ENCODE measurements at places on chromosomes 3 and 15. TPM values are rescaled to one million over a fixed set of nuclear protein-coding genes. Genes with fewer than 3 reads are reported as not detected.
A peak's percentile ranks its signal among the peaks of the same experiment; 100 is the strongest.

Gene LEKR1
- total RNA-seq, result 4.1 TPM

Gene SLC24A5
- total RNA-seq, result not detected

Gene ANKRD63
- not detected for total RNA-seq

Gene GASK1A
- 2.3 TPM for total RNA-seq

Gene NDN
- total RNA-seq, result 46.9 TPM

Gene PSMA4
- total RNA-seq, result 221 TPM

Gene ZNF860
- total RNA-seq, result 2.2 TPM

Gene LSAMP
- 20.7 TPM for total RNA-seq

Gene SAMMSON
- total RNA-seq, result 0.17 TPM

Gene CYP8B1
- total RNA-seq, result not detected

Gene CCR8
- not detected for total RNA-seq

- peak; percentile 35 for DNase-seq
- H3K27me3 ChIP-seq, result peaks cover 11% of the 10 kb centered on the region
- peaks cover 12% of the 10 kb centered on the region for H3K4me1 ChIP-seq
- H3K36me3 ChIP-seq, result no peaks in the 10 kb centered on the region
- H3K27ac ChIP-seq, result no peak overlapping the region
- H3K4me3 ChIP-seq, result no peak overlapping the region
These were observed 9.8 kb downstream of the CTXND1 start for GRCh38 chr15:80242132-80242769.

DNA sequence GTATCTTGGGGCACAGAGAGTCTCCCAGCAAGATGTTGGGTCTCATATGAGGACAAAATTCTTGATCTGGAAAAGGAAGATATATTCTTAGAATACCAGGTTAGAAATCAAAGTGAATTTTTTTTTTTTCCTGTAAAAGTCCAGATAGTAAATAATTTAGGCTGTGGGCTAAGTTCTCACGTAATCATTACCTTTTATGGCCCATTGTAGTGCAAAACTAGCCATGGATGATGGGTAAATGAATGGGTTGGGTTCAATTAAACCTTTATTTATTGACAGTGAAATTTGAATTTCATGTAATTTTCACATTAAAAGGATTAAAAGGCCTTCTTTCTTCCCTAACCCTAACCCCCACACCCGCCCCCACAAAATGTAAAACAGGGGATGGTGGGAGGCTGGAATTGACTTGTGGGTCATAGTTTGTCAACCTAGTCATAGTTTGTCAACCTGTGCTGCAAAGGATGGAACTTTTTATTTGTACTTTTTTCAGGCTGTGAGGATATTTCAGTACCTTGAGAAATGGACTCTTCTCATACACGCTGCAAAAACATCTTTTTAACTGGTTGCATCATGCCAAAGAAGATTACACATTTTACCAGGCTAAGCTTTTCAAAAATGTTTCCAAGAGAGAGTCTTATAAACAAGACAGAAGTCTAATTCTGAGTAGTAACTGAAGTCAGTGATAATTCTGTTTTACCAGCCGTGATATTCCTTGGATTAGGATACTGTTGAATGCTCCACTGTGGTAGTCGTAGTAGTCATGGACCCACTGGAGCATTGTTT is 138.8 kb downstream of the AKAP13 start:
- no peak overlapping the region for H3K27ac ChIP-seq
- no peak overlapping the region for H3K4me3 ChIP-seq
- no peak for DNase-seq

GRCh38 chr15:69311319-69311721 is 12.6 kb downstream of the PAQR5 start:
- no peak for DNase-seq
- peaks cover 12% of the 10 kb centered on the region for H3K4me1 ChIP-seq

GRCh38 chr3:171770689-171771620 is 39.3 kb downstream of the PLD1 start:
- peaks cover 46% of the 10 kb centered on the region for H3K4me1 ChIP-seq
- H3K27ac ChIP-seq, result peak overlapping the region; percentile 98
- no peak for DNase-seq
- H3K4me3 ChIP-seq, result peak overlapping the region; percentile 90
- H3K27me3 ChIP-seq, result no peaks in the 10 kb centered on the region
- H3K36me3 ChIP-seq, result no peaks in the 10 kb centered on the region

- no peak for DNase-seq
- no peak overlapping the region for H3K4me3 ChIP-seq
- H3K27ac ChIP-seq, result no peak overlapping the region
- H3K4me1 ChIP-seq, result peaks cover 1% of the 10 kb centered on the region
- peaks cover 57% of the 10 kb centered on the region for H3K27me3 ChIP-seq
- H3K36me3 ChIP-seq, result no peaks in the 10 kb centered on the region
These were observed 23.1 kb downstream of the CCDC33 start for GRCh38 chr15:74259292-74259648.

DNA sequence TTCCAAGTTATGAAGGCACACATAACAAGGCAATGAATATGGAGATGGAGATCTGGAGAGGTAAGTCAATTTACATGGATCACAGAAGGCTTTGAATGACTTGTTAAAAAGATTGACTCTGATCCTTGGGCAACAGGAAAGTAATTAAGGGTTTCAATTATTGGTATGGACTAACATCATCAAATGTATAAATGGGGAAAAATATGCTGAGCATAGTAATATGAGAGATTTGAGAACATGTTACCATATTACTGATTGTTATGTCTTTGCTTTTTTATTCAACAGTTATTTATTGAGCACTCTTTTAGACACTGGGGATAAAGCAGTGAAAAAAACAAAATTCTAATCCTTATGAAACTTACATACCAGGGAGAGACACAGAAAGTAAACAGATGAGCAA is 238.5 kb upstream of the ROBO1 start:
- no peaks in the 10 kb centered on the region for H3K4me1 ChIP-seq
- no peak for DNase-seq
- H3K4me3 ChIP-seq, result no peak overlapping the region
- no peaks in the 10 kb centered on the region for H3K36me3 ChIP-seq

DNA sequence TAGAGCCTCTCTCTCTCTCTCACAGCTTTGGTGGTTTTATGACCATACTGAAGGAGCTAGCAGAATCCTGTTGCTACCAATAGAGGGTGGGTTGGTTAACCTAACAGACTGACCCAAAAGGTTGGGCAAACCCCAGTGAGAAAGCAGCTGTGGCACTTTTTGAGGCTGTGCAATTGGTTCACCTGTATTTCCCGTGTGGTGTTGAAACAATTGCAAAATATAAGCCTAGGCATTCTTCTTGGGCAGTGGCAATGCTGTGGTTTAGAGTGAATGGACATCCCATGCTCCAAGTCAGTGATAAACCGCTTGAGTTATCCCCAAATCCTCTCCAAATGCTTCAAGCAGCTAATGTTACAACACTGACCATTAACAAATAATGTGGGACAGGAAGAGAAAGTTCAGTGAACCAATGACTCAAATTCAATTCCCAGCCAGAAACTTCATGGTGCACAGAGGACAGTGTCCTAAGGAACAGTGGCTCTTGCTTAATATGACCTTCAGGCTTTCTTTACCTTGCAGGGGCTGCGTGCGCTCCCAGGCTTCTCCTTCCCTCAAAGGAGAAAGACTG is 261.9 kb upstream of the ICE2 start:
- no peak overlapping the region for H3K27ac ChIP-seq
- no peak for DNase-seq
- H3K4me1 ChIP-seq, result no peaks in the 10 kb centered on the region
- peaks cover 5% of the 10 kb centered on the region for H3K27me3 ChIP-seq

GRCh38 chr3:169954142-169954756 is 12.4 kb upstream of the SEC62 start:
- peaks cover 1% of the 10 kb centered on the region for H3K4me1 ChIP-seq
- DNase-seq, result no peak
- H3K4me3 ChIP-seq, result no peak overlapping the region
- H3K36me3 ChIP-seq, result no peaks in the 10 kb centered on the region
- no peak overlapping the region for H3K27ac ChIP-seq

DNA sequence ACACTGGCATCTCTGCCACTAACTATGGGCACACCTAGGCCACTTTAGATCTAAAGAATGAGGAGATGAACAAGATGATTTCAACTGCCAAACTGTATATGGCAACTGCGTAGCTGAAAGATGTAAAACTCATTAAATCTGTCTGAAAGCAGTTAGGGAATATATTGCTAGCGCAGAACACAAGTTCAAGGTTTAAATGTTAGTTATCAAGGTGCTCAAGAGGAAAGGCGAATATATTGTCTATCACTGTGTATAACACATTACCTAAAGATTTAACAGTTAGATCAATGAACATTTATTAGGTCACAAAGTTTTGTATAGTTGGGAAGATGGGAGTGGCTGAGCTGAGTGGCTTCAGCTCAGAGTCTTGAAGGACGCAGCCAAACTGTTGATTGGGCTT is 33.9 kb upstream of the PSMD6 start:
- H3K27ac ChIP-seq, result no peak overlapping the region
- H3K4me1 ChIP-seq, result peaks cover 1% of the 10 kb centered on the region
- no peak overlapping the region for H3K4me3 ChIP-seq
- H3K36me3 ChIP-seq, result no peaks in the 10 kb centered on the region

GRCh38 chr15:95734422-95735316 is 595.8 kb upstream of the NR2F2 start:
- DNase-seq, result no peak
- H3K27ac ChIP-seq, result no peak overlapping the region
- H3K4me1 ChIP-seq, result no peaks in the 10 kb centered on the region
- H3K4me3 ChIP-seq, result no peak overlapping the region

DNA sequence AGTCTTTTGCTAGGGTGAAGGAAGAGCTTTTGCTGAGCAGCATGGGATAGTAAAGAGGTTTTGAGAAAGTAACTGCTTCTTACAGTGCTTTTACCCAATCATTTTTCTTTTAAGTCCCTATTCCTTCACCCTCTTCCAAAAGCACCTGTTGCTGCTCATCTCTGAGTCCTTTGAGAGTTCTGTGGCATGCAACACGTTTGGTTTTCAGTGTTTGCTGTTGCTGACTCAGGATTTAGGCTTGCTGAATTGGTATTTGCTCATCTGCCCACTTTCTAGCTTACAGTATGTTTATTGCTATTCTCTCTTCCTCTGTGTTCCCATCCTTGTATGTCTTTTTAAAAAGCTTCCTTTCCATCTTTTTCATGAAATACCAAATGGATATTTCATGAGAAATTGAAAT is 55.9 kb upstream of the THRB start:
- H3K27ac ChIP-seq, result no peak overlapping the region
- peaks cover 1% of the 10 kb centered on the region for H3K4me1 ChIP-seq
- DNase-seq, result no peak
- peaks cover 2% of the 10 kb centered on the region for H3K27me3 ChIP-seq
- H3K36me3 ChIP-seq, result no peaks in the 10 kb centered on the region

DNA sequence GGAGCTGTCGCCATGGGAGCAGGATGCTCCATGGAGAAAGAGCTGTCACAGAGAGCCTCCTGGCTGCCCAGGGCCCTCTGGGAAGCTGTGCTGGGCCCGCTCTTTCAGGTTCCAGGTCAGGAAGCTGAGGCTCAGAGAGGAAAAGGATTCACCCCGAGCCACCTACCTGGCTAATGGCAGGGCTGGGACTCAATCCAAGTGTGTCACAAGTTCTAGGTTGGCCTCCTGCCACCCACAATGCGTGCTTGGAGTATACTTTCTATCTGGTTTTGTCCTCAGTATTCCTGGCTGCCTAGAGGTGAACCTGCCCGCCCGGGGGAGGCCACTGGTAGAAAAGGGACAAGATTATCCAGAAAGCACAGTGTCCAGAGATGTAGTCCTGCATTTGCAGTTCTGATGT is 23.6 kb downstream of the FAH start:
- no peak overlapping the region for H3K4me3 ChIP-seq
- H3K27ac ChIP-seq, result no peak overlapping the region

- H3K27ac ChIP-seq, result no peak overlapping the region
- no peak overlapping the region for H3K4me3 ChIP-seq
- peaks cover 9% of the 10 kb centered on the region for H3K27me3 ChIP-seq
- DNase-seq, result no peak
- H3K36me3 ChIP-seq, result no peaks in the 10 kb centered on the region
These were observed 109.2 kb downstream of the TMEM266 start for GRCh38 chr15:76169018-76169417.

- H3K4me1 ChIP-seq, result peaks cover 28% of the 10 kb centered on the region
- peaks cover 1% of the 10 kb centered on the region for H3K36me3 ChIP-seq
- H3K27me3 ChIP-seq, result peaks cover 3% of the 10 kb centered on the region
- peak; percentile 92 for DNase-seq
- H3K27ac ChIP-seq, result peak overlapping the region; percentile 3
These were observed 8.9 kb upstream of the RTP3 start for GRCh38 chr3:46488735-46489361.

- peaks cover 36% of the 10 kb centered on the region for H3K27me3 ChIP-seq
- no peaks in the 10 kb centered on the region for H3K4me1 ChIP-seq
- H3K4me3 ChIP-seq, result no peak overlapping the region
- no peaks in the 10 kb centered on the region for H3K36me3 ChIP-seq
- DNase-seq, result peak; percentile 11
These were observed 69.7 kb downstream of the USF3 start for GRCh38 chr3:113626503-113627371.

GRCh38 chr3:107106316-107106715 is 270.9 kb upstream of the CCDC54 start:
- no peaks in the 10 kb centered on the region for H3K4me1 ChIP-seq
- no peak overlapping the region for H3K27ac ChIP-seq
- H3K4me3 ChIP-seq, result no peak overlapping the region
- no peak for DNase-seq

- peaks cover 15% of the 10 kb centered on the region for H3K4me1 ChIP-seq
- H3K4me3 ChIP-seq, result peak overlapping the region; percentile 87
- no peaks in the 10 kb centered on the region for H3K27me3 ChIP-seq
- no peak for DNase-seq
These were observed 5.1 kb upstream of the RPL14 start for GRCh38 chr3:40452057-40452456.

DNA sequence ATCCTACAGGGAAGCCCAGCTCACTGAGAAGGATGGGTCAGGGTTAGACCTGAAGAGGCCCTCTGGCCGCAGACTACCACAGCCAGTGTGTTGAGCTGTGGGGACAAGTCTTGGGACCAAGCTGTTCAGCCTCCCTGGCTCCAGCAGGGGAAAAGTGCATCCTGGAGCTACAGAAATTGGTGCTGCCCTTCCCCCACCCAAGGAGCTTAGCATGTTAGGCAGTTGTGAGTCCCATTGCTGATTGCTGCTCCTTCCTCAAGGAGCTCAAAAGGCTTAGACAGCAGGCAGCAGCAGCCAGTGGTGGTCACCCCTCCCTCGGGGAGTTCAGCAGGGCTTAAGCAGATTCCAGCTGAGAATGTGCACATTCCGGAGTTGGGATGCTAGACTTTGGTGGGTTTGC is 165.6 kb downstream of the ATP8B4 start:
- H3K27ac ChIP-seq, result no peak overlapping the region
- H3K4me3 ChIP-seq, result no peak overlapping the region
- no peak for DNase-seq
- no peaks in the 10 kb centered on the region for H3K27me3 ChIP-seq
- H3K4me1 ChIP-seq, result no peaks in the 10 kb centered on the region

- H3K27ac ChIP-seq, result no peak overlapping the region
- no peak for DNase-seq
- no peaks in the 10 kb centered on the region for H3K4me1 ChIP-seq
- no peaks in the 10 kb centered on the region for H3K36me3 ChIP-seq
- H3K27me3 ChIP-seq, result no peaks in the 10 kb centered on the region
- H3K4me3 ChIP-seq, result no peak overlapping the region
These were observed 246.5 kb downstream of the TBL1XR1 start for GRCh38 chr3:176950743-176951142.

DNA sequence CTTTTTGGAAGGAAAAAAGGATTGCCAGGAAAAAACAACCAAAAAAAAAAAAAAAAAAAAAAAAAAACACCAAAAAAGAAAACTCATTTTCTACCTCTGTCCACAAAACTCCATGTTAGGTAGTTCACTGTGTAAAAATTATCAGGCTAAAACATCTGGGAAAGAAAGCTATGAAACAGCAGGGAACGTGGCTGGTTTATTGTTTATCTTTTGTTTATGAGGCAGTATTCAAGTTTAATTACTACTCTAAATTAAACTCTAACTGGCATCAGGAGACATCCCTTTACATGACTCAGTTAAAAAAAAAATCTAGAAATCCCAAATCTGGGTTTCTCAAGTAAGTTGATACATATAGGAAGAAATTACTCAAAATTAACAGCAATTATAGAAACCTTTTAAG is 21.8 kb downstream of the MEIS2 start:
- H3K4me3 ChIP-seq, result no peak overlapping the region
- H3K27me3 ChIP-seq, result no peaks in the 10 kb centered on the region
- H3K36me3 ChIP-seq, result peaks cover 32% of the 10 kb centered on the region
- DNase-seq, result no peak

Measured in progenitor cell of endocrine pancreas (in vitro differentiated cells).